ENCODE measurements at places on chromosomes 16 and 17. TPM values are rescaled to one million over a fixed set of nuclear protein-coding genes. Genes with fewer than 3 reads are reported as not detected.

ATP2C2 gene
- not detected for total RNA-seq

CCDC40 gene
- 1.7 TPM for total RNA-seq

CMTM1 gene
- not detected for total RNA-seq

RAB11FIP4 gene
- total RNA-seq, result 0.17 TPM

UNC119 gene
- 7.8 TPM for total RNA-seq

TMEM100 gene
- 7.3 TPM for total RNA-seq

KRT27 gene
- not detected for total RNA-seq

TMEM106A gene
- 3.4 TPM for total RNA-seq

CSF3 gene
- 0.30 TPM for total RNA-seq

CALB2 gene
- total RNA-seq, result not detected

- DNase-seq, result no peak
Measured at GRCh38 chr16:18062713-18063112, 273.8 kb downstream of the NPIPA8 start.

DNA sequence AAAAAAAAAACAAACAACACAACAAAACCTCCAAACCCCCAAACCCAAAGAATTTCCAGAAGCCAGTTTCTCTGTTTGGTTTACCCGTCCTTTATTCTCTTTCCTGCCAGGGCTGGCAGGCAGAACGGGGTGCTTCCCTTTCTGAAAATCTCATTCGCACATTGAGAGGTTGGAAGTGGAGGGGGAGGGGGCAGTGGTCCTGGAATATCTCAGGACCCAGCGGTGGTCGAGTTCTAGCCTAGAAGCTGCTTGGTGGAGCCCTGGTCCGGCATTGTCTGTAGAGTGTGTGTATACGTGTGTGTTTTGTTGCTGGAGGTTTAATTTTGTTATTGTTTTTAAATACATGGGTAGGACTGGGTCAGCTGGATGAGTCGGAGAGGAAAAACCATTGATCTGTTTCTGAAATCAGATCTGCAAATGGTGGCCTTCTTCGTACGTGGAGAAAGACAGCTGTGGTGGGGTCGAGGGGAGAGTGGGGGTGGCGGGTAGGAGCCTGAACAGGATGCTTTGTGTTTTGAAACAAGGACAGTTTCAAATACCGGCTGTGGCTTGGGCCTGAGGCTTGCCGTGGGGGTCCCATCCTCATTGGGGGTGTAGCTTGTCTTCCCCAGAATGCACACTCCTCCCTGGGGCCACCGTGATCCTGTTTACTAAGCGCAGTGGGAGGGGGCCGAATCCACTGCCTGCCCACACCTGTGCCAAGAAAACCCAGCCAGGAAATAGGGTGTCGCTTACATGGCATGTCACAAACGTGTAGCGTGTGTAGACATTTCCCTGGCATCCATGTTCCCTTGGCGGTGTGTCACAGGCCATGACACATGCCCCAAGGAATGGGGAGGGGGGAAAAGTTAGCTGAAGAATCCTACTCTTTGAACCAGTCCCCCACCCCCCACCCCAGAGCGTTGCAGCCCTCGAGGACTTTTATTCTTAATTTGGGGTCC lies 1.6 kb downstream of the CMIP start:
- DNase-seq, result no peak

DNA sequence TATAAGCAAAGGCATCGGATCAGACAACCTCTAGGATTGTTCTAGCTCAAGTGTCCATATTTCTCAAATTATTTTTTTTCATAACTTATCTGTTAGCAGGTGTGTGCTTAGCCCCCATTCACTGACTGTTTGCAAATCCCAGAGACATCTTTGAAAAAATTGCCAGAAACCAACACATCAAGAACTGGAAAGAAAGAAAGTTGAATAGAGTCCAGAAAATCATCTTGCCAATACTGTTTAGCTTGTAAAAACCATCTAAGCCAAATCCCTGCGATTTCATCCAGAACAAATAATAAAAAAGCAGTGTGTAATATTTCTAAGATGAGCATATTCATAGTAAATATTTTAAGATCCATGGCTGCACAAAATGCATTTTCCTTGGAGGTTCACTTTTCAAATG lies 64.5 kb downstream of the WSCD1 start:
- DNase-seq, result no peak

DNA sequence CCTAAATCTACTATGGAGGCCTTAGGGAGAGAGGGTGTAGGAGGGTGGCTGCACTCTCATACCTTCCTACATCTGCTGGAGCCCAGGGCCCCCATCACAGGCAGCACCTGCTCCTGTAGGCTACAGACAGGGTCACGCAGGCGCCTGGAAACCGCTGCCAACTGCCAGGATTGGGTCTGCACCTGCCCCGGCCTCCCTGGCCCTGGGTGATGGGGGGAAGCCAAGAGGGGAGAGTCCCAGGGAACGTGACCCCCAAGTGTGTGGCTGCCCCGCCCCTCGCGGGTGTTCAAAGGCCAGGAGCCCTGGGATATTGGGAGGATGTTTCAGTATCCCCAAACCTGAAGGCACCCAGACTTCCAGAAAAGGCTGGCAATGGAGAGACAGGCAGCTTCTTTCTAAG lies 5.6 kb upstream of the TEX19 start:
- no peak for DNase-seq

DNA sequence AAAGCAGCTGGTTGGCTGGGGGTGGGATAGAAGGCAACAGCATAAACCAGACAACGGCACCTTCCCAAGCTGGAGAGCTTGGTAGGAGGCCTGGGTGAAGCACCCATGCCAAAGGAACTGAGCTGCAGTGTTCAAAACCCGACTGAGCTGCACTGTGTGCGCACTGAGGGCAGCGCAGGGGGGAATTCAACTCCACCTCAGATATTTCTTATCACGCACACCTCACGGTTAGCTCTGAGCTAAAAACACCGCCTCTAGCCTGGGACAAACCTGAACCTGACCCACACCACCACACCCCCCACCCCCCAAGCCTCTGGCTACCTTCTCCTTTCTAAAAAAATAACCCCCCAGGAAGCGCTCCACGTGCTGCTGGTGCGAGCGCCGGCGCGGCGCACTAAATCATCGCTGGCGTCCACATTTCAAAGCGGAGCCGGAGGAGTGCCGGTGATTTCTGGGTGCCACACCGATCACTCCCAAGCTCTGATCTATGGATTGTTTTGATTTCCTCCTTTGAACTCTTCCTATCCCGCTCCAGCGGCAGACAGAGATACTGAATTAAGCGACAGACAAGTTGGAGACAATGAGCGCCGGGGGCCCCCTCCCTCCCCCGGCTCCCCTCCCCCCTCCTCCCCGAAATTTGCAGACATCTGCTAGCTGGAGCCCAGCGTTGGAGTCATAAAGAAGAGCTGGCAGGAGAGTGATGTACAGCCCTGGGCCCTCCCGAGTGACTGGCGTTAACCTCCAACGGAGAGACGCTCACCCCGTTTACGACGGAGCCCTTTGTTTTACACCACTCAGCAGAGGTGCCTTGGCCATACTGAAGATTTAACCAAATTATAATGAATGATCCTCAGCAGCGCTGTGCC lies 85.0 kb downstream of the NOG start:
- no peak for DNase-seq

DNA sequence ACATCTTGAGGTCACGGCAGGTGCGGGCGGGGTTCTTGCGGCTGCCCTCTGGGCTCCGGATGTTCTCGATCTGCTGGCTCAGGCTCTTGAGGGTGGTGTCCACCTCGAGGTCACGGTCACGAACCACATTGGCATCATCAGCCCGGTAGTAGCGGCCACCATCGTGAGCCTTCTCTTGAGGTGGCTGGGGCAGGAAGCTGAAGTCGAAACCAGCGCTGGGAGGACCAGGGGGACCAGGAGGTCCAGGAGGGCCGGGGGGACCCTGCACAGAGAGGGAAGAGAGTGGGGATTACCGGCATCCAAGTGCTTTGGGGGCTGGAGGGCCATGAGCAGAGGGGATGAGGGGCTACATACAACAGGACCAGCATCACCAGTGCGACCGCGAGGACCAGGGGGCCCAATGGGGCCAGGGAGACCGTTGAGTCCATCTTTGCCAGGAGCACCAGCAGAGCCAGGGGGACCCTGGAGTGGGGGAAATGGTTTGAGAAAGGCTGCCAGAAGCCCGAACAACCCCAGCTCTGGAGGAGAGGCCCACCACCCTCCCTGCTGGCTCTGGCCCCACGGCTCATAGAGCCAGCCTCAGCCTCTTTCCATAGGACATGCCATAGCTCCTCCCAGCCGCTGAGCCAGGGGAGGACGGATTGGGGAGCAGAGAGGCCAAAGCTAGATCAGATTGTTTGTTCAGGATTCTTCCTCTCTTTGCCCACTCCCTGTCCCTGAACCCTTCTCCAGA lies 14.6 kb downstream of the COL1A1 start:
- DNase-seq, result no peak

DNA sequence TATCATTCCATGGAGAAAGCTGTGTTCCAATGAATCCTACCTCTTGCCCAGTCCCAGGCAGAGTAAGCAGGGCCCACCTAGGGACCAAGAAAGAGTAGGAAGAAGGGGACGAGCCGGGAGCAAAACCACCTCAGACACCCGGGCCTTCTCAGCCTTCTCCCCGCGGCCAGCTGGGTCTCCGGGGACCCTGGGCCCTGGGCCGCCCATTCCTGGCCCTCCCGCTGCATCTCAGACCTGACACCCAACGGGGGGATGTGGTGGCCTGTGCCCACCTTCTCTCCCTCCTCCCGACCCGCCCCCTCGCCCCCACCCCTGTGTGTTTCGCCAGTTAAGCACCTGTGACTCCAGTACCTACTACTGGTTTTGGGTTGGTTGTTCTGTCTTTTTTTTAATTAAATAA lies 11.4 kb upstream of the CACNG1 start:
- DNase-seq, result peak; percentile 42

- DNase-seq, result peak; percentile 78
Measured at GRCh38 chr16:68265078-68265920, 973 bp downstream of the SLC7A6 start.

DNA sequence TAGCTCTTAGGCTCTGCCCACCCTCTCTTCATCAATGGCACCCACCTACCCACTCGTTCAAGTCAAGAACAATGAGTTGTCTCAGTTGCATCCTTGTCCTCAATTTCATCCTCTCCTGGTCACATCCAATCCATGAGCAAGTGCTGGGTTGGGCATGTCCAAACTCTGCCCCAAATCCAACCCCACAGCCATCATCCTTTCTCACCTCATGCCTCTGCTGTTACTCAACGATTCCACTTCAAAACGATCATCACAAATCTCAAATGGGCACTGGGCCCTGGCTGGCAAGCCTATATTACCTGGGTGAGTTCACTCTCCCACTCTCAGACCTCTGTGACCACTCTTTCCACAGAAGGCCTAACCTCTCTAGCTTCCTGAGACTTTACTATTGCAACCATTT lies 12.0 kb upstream of the TEX2 start:
- no peak for DNase-seq

- no peak for DNase-seq
Measured at GRCh38 chr17:27420211-27420950, 35.9 kb upstream of the KSR1 start.

DNA sequence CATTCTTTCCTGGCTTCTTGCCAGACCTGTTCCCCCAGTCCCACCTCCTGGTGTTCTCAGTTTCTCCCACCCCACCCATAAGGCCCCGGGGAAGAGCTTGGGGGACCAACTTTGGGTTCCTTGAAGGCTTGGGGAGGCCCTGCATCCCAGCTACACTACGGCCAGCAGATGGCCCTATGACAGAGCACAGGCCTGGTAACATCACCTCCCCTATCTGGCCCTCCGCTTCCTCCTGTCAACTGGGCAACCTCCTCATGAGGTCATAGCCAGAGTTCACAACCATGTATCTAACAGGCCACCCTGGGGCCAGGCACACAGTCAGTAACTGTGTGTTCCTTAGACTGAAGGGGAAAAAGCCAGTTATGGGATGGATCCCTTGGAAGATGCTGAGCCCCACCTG lies 31.4 kb downstream of the MYO15A start:
- DNase-seq, result no peak

GRCh38 chr17:81556863-81557262 lies 4.7 kb upstream of the FAAP100 start:
- DNase-seq, result no peak

DNA sequence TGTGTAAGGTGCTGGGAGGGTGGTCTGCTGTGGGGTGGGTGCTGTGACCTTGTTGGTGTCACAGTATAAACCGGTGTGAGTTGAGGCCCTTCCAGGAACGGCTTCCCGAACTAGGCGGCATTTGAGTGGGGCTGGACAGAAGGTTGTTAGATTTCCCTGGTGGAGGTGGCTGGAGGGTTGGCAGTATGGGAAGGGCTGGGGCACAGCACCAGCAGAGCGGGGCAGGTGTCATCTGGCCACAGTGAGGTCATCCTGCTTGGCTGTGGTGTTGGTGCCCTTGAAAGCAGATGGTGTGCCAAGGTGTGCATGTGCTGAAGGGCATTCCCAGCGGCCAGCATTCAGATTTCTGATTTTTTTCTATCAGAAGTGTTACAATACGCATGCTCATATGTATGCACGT lies 28.1 kb downstream of the BANP start:
- no peak for DNase-seq

DNA sequence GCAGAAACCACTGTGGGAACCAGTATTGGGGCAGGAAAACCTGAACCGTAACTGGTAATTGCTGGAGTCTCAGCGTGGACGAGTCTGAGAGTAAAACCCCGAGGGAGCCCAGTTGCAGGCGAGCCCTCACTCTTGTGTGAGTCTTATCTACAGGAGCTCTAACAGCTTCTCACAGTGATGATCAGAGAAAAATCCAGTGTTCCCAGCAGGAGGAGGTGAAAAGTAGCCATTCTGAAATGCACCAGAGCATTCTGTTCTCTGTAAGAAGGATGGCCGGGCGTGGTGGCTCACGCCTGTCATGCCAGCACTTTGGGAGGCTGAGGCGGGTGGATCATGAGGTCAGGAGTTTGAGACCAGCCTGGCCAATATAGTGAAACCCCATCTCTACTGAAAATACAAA lies 161.2 kb downstream of the COPRS start:
- DNase-seq, result no peak

GRCh38 chr16:55146966-55147365 lies 177.0 kb upstream of the IRX6 start:
- DNase-seq, result no peak

Data from psoas muscle (tissue), 8 donors.